ENCODE measurements at places on chromosomes 3 and 15.

- no peak for DNase-seq
These were observed 23.8 kb upstream of the FBLN2 start for GRCh38 chr3:13524979-13525669.

- no peak for DNase-seq
These were observed 424.6 kb upstream of the SEMA6D start for GRCh38 chr15:47292638-47293190.

GRCh38 chr15:74564182-74564581, 23.2 kb downstream of the ARID3B start:
- DNase-seq = no peak

DNA sequence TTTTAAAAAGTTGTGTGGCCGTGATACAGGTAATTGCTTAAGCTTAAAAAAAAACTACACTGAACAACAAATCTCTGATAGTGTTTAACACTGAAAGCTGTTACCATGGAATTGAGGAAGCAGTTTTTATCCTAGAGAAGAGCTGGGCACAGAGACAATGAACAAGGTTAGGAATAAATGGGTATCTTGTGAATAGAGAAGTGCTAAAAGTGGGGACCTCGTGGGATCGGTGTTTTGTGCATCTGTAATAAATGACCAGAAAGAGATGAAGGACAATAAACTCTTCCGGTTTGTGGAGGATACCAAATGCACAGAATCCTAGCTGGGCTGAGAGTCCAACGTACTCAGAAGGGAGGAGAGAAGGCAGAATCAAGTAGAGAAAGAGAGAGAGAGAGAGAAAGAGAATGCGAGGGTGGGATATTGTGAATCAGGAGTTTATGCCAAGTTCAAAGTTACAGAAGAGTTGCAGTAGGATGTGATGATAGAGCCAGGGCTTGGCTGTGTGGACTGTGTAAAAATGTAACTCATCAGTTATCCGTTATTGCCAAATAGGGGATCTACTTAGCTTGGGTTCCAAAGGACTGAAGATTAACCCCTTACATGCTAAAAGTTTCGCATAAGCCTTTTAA, 148.9 kb downstream of the IL20RB start:
- DNase-seq = no peak

DNA sequence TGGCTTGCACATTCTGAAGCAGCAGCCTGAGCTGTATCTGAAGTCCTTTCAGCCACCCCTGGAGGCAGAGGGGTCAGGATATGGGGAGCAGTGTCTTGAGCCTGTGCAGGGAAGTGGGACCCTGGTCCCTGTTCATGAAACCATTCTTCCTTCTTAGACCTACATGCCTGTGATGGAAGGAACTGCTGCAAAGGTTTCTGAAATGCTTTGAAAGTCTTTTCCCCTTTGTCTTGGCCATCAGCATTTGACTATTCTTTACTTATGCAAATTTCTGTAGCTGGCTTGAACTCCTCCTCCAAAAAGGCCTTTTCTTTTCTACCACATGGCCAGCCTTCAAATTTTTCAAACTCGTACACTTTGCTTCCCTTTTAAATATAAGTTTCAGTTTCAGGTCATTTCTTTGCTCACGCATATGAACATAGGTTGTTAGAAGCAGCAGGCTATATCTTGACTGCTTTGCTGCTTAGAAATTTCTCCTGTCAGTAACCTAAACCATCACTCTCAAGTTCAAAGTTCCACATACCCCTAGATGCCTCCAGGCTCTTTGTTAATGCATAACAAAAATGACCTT, 62.3 kb downstream of the GALK2 start:
- DNase-seq = no peak

DNA sequence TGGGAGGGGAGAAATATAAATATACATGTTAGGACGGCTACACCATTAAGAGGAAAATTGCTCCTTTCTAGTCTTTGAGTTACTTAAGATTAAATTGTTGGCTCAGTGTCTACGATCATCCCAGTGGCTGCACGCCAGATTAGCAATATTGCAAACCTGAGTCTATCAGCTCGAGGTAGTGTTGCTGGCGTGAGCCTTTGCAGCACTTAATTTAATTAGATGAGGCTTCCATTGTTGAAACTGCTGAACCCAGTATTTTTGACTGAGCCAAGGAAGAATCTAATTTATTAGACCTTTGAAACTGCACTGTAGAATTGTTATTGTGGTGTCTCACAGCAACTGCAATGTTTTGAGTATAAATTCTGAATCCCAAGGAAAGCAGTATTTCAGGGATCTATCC, 782.4 kb upstream of the ROBO1 start:
- DNase-seq = no peak

- no peak for DNase-seq
These were observed 514 bp upstream of the PPP4R2 start for GRCh38 chr3:72996121-72996472.

- no peak for DNase-seq
These were observed 30.2 kb downstream of the KCNAB1 start for GRCh38 chr3:156150434-156151066.

- DNase-seq = no peak
These were observed 11.9 kb upstream of the LDHAL6B start for GRCh38 chr15:59194639-59195325.

DNA sequence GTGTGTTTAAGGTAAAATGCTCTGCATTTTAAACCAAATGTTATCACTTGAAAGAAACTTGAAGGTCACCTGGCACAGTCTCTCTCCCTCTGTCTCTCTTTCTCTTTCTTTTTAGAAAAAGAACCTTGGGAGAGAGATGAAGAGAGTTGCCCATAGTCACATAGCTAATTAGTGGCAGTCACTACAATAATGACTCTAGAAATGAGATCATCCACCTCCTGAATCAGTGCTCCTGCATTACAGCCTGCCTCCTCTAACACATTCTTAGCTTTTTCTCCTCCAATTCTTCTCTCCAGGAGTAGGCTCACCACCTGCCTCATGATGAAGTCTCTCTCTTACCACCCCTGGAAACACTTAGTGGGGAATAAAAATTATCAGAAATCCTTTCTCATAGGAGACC, 2.5 kb downstream of the MYH15 start:
- DNase-seq = no peak

DNA sequence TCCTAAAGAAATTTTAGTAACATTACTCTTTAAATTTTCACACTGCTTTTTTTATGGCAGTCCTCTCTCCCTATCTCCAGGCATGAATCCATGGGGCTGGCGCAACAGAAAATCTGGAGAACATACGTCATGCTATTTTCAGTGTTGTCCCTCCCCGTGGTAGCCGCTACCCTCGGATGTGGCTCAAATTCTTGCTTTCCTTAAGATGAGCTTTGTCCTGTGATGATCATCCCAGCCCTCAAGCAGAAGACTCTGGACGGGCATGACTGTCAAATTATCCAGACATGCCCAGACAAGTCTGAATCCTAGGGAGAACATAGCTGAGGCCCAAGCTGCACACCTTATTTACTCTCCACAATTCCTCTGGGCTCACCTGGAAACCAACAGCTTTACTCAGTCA, 49.1 kb downstream of the FMN1 start:
- DNase-seq = no peak

- no peak for DNase-seq
These were observed 339.8 kb upstream of the SEMA6D start for GRCh38 chr15:47377465-47377864.

DNA sequence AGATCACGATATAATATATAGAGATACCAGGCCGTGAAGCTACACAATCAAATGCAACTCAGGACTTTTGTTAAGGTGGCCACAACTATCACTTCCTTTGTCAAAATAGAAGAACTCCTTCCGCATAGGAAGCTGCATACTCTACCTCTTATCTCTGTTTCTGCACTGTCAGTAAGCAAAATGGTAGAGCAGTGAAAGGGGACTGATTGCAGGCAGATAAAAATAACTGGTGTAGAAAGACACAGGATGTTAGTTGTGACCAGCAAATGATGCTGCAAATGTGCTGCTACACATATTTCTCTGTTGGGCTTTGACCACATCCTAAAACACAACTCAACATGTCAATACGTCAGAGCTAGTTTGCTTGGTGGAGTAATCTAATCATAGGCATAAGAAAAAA, 16.3 kb upstream of the TRAT1 start:
- DNase-seq = no peak

GRCh38 chr3:90007778-90008499, 900.5 kb downstream of the EPHA3 start:
- no peak for DNase-seq

GRCh38 chr3:53591646-53592045, 97.2 kb downstream of the CACNA1D start:
- DNase-seq = no peak

DNA sequence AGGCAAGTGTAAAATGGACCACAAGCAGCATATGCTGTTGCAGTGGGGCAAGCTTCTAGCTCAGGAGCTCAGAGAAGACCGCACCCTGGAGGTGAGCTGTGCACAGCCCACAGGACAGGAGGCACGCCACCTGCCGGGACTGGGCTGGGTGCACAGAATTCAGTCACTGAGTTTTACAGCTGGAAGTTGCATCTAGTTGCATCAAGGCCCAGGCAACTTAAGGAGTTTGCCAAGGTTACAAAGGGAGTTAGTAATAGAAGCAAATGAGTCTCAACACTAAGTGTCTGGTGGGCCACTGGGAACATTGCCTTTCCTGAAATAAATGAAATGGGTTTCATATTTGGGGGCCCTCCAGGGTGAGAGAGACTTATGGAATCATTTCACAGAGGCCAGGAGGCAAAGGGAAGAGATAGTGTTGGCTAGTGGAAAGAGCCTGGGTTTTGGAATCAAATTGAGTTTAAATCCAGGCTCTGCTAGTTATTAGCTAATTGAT, 36.0 kb upstream of the TIMP4 start:
- DNase-seq = no peak

DNA sequence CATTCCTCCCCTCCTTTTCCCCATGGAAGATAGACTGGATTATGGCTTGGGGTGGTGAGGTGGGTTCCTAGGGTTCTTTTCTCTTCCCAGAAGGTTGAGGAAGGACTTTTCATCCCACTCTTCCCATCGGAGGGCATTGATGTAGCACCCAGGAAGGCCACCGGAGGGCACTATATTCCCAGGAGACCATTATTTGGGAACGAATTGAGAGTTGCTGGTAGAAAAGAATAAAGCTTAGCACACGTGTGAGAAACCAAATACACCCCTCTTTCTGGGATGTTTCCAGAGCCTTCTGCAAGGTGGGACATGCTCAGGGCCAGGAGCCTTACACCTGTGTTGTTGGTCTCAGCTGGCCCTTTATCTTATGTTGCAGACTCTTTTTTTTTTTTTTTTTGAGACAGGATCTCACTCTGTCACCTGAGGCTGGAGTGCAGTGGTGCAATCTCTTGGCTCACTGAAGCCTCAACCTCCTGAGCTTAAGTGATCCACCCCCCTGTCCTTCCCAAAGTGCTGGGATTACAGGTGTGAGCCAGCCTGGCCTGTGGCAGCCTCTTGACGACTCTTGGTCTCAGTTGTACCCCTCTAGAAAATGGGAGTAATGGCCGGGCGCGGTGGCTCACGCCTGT, 6.3 kb upstream of the CDC25A start:
- DNase-seq = no peak

- no peak for DNase-seq
These were observed 94.0 kb downstream of the ARPP21 start for GRCh38 chr3:35733341-35733740.

GRCh38 chr3:53227993-53228885, 27.6 kb downstream of the TKT start:
- no peak for DNase-seq

DNA sequence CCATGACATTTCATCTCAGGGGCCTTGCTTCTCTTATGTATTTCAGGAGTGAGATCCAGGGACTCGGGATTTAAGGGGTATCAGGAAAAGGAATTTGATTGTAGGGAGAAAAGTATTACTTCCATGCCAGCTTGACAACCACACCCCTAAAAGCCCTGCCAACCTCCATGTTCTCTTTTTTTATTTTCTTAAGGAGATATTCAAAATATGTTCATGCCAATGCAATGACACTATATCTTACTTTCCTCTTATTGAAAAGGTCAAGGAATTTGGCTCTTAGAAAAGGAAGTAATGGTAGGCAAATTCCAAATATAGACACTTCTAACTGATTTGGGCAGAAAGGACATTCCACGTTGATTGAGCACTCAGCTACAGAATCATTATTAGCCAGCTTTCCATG, 407.5 kb upstream of the NECTIN3 start:
- DNase-seq = no peak

GRCh38 chr15:80557441-80558234, 137.5 kb upstream of the ABHD17C start:
- no peak for DNase-seq

- no peak for DNase-seq
These were observed 14.9 kb downstream of the NAALADL2 start for GRCh38 chr3:174873832-174874657.

DNA sequence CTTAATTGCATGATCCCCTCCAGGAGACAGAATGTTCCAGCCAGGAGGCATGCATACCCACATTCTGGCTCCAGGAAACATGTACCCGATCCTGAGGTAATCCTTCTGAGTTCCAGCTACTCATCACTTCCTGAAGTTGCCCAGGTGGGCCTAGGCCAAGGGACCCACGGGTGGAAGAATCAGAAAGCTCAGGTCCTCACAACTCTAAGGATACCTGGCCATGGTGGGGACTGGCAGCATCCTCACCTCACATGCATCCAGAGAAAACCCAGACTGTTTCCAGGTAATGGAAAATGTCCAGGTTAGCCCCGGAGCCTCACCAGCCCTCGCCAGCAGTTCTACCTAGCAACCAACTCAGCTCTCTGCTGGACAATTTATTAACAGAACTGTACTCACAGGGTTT, 78.2 kb downstream of the DAPK2 start:
- DNase-seq = no peak

GRCh38 chr3:168881804-168882203, 781.7 kb downstream of the MECOM start:
- DNase-seq = no peak

DNA sequence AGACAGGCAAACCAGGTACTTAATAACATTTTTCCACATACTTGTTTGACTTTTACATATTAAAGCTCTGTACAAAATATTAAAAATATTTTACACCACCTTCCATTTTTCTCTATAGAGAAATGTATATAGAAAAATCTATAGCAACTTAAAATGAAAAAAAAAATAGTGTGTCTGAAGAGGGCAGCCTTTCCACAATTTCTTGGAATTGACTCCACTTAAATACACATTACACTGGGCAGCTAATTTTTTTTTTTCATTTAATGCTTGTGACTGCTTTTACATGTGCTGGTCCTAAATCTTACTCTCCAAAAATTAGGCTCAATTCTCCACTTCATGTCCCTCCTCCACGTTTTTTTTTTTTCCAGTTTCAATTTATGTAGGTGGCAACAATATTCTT, 427.0 kb upstream of the RBMS3 start:
- DNase-seq = no peak

DNA sequence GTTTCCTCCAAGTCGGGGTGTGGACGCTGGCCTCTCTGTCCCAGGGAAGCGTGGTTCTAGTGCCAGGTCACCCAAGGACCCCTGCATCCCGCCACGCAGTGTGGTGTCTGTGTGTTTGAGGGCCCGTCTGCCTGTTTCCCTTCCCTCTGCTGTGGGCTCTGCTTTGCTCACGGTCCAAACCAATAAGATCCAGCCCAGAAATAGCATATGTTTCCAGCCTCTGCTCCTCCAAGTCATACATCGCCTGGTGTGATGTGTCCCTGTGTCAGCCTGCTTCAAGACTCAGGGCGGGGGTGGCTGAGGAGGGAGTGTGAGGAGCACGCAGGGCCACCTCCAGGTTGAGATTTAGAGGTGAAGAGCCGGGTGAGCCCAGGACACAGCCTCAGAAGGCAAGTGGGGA, 21.9 kb upstream of the RPL29 start:
- no peak for DNase-seq
